Naive thymus-derived CD8-positive, alpha-beta T cell (primary cell): ENCODE measurements at places on chromosomes 7 and 10.

- no peak for DNase-seq
Measured at GRCh38 chr10:12388671-12389070, 39.3 kb downstream of the CAMK1D start.

DNA sequence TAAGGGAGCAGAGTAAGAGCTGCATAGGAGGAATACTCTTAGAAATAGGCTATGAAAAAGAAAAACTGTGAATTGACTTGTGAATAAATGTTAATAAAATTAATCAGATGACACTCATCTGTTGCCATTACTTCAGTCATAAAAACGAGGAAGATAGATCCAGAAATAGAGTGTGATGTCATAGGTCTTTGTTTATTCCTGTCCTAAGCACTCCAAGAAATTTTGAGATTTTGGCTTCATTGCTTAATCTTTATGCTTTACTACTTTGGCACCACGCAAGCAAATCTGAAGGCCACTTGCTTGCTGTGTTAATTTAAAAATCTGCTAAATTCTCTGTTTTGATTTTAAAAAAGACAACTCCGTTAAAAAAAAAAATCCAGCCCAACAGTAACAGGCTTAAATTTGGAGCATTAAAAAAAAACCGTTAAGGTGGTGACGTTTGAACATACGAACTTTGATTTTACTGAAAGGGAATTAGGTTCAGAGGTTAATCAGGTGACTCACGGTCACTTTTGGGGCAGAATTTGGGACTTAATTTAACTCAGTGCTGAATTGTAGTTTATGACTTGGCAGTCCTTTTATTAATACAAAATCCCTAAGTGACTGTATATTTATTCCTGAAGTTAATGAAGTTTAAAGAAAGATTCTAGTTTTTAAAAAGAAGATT lies 3.4 kb downstream of the IFRD1 start:
- no peak for DNase-seq

- DNase-seq = no peak
Measured at GRCh38 chr7:25068502-25069213, 56.4 kb downstream of the CYCS start.

DNA sequence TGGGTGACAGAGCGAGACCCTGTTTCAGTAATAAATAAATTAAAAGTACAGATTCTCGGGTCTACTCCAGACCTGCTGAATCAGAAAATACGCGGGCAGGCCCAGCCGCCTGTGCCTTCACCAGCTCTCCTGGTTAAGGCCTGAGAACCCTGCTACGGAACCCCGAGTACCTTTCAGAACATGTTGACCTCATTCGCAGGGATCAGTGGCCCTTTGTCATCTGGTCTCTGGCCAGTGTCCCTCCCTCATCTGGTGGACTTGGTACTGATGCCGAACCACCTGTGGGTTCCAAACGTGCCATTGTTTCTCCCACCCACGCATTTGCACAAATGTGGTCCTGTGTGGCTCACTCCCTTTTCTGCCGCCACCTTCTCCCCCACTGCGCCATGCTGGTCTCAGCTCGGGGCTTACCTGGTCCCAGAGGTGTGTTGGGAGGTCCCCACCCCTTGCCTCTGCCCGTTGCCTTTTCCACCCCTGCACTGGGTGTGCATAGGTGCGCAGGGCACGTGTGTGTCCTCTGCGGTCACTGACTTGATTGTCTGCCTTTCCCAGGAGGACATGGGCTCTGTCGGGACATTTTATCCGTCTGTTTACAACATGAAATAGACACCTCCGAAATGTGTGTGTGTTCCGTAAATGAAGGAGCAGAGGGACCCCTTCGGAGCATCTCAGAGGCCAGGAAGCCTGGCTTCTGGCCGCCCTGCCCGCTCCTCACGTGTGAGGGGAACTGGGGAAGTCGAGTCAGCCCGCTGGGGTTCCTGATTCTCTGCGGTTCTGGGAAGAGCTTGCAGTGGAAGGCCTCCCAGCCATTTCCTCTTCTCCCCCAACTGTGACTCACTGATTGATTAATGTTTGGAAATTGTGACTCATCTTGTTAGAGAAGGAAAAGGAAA lies 135.2 kb downstream of the CUX1 start:
- no peak for DNase-seq

DNA sequence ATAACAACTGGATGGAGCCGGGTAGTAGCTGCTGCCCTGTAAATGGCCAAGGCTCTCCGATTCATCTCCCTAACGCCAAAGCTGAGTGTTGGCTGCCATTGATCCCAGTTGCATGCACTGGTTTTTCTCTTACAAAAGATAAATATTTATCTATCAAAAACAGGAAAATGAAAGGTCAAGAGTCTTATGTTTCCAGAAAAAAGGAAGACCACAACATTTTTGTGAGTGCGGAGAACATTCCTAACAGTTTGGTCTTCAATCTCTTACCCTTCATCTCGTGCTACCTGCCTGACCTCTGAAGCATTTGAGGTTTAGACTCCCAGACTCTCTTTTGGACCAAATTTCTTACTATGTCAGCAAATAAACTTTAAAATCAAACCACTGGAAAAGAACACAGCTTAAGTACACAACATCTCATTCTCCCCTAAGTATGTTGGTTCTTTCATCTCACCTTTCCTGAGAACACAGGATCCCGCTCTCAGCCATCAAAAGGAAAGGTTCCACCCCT lies 61.6 kb downstream of the SORBS1 start:
- no peak for DNase-seq

DNA sequence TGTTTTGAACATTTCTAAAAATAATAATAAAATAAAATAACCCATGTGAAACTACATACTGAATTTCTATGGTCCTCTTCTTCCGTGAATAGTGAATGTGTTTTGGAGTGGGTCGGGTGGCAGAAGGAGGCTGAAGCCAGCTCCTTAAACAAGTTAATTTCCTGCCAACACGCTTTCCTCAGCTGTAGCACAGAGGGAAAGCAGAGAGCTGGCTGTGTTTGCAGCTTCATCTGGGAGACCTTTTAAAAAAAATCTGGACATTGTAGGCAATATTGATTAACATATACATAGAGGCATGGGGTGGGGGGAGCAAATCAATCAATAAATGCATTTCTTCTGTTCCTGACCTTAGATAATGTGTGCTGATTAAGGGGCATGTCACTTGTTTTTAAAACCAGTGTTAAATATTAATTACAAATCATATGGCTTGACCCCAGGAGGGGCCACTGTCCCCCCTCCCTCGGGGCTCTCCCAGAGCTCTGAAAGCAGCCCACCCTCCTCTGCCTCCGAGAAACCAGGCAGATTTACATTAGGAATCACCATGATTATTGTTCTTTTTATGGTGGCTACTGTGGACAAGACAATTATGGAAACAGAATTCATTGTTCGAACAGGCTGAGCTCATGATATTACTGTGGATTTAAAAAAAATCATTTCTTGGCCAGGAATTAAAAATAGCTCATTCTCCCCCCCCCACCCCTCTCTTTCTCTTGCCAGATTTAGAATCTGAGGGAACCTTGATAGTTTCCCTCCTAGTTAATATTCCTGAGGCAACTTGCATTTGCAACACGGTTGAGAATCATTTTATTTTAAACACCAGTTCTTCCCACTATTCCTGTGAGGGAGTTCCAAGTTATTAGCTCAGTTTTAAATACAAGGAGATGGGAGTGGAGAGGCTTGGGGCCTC lies 100.5 kb upstream of the CARD11 start:
- no peak for DNase-seq

DNA sequence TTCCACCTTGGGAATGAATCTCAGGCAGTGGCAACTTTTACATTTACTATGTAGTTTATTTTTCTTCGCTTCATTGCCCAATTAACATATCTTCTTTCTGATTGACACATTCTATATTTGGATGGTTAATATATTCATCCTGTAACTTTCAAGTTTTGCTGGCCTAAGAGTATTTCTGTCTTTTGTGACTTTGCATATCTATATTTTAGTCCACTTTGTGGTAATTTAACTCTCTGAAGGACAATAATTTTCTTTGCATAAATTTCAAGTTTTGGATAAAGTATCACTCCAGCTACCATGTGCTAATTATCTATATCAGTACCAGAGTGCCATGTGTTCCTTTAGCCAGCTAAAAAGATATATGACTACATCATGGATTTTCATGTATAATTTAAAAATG lies 151.5 kb upstream of the KAT6B start:
- no peak for DNase-seq

- DNase-seq = no peak
Measured at GRCh38 chr10:593901-594457, 95.5 kb downstream of the DIP2C start.

DNA sequence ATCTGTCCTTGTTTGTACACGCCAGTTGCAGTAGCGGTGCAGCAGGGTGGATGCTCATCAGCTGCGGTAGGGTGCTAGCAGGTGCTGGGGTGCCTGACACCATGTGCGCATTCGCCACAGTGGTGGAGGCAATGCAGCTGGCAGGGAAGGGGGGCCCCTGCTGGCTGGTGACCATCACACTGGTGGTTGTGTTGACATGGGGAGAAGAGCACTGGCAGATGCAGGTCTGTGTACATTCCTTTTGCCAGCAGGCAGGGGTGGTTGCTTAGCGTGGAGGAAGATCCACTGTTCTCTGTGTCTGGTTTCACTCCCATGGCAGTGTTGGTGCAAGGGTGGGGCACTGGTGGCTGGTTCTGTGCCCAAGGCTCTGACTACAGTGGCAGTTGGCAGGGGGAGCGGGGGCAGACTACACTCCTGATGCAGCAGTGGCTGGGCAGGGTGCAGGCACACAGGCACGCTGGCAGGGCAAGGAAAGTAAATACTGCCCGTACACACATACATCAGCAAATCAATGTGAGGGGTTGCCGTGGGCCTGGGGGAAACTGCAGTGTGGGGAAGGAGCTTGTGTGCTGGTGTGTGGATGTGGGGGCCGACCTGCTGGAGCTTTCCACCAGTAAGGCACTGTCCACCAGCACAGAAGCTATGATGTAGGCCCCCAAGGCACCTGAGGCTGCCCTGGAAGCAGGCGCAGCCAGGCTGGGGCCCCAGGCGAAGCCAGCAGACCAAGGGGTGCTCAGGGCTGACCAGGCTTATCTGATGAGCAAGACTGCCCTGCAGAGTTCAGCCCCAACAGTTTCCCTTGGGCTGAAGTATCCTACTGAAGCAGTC lies 87.2 kb upstream of the UNC5B start:
- DNase-seq = no peak

DNA sequence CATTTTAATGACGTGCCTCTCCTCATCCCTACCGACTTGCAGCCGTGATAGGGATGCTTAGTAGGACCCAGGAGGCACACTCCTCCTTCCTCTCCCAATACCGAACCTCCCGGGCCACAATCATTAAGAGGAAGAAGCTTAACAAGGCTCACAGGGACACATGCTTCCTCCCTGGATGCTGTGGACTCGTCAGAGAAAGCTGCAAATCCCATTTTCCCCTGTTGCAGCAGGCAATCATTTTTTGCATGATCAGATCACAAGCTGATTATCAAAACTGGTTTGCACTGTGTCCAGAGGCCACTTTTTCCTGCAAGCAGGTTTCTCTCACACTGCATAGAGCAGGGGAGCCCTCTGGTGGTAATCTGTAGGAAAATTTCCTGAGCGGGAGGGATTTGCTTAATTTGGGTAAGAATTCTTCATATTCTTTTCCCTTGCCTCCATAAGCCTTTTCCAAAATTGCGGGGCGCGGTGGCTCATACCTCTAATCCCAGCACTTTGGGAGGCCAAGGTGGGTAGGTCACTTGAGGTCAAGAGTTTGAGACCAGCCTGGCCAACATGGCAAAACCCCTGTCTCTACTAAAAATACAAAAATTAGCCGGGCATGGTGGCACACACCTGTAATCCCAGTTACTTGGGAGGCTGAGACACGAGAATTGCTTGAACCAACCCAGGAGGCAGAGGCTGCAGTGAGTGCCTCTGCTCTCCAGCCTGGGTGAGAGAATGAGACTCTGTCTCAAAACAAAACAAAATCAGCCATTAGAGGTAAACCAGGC lies 16.1 kb upstream of the LAMB4 start:
- DNase-seq = peak; percentile 48

- no peak for DNase-seq
Measured at GRCh38 chr7:17986851-17987250, 40.8 kb downstream of the PRPS1L1 start.

DNA sequence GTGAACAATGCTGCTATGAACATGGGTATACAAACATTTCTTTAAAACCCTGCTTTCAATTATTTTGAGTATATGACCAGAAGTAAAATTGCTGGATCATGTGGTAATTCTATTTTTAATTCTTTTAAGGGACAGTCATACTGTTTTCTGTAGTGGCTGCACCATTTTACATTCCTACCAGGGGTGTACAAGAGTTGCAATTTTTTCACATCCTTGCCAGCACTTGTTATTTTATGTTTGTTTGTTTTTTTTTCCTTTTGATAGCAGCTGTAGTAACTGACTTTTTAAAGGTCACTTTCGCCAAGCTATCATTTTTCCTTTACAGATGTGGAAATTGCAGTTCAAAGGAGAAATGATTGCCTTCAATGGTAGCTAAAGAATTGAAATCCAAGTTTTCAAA lies 99.5 kb downstream of the GPR85 start:
- no peak for DNase-seq

- no peak for DNase-seq
Measured at GRCh38 chr10:77333610-77334340, 303.8 kb downstream of the KCNMA1 start.

DNA sequence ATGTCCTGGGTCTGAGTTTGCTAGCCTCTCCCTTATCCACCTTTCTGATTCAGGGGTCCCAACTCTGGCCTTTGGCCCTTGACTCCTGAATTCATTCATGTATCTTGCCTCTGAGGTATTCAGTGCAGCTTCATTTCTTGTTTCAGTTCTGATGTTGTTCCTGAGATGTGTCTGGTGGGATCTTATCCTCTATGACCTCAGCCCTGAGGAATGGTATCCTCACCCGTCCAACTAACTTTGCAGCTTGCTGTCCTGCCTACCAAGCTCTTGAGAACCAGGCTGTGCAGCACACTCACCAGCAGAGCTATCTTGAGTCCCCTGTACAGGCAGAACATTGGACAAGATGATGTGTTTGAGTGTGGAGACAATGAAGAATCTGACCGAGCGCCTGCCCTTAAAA lies 13.8 kb downstream of the SUFU start:
- DNase-seq = no peak

- DNase-seq = no peak
Measured at GRCh38 chr7:120760050-120760449, 97.9 kb downstream of the TSPAN12 start.

DNA sequence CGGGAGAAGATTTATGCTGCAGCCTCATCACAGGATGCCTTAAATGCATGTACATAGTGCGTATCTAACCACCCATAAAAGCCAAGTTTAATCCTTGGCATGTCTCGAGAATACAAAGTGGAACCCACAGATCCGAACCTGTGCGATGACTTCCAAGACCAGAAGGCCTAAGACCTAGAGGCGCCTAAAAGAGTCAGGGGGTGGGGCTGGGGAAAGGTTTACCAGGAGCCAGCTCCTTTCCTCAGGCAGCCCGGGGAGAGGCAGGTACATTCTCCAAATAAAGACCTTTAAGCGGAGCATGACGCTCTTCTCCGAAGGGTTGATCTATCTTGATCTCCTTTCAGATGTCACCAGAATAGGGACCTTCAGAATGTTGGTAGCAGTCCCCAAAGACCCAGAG lies 9.7 kb downstream of the SP8 start:
- DNase-seq = no peak

DNA sequence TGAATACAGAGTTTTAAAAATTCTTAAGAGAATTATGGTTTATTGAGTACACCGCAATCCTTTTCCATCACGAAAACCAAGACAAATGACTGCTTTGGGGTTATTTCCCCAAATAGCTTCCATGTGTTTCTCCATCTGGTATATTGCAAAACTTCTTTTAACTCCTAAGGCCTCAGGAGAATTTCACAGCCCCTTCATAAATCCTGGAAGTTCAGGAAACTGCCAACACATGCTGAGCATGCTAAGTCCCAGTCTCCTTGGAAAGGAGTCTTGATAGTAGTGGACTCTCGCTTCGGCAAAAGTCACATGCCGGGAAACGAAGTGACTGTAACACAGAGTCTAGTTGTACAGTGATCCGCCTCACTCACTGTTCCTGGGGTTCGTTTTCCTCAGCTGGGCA lies 88.1 kb upstream of the RSU1 start:
- DNase-seq = no peak
